ENCODE measurements at places on chromosomes 5 and 9.

DNA sequence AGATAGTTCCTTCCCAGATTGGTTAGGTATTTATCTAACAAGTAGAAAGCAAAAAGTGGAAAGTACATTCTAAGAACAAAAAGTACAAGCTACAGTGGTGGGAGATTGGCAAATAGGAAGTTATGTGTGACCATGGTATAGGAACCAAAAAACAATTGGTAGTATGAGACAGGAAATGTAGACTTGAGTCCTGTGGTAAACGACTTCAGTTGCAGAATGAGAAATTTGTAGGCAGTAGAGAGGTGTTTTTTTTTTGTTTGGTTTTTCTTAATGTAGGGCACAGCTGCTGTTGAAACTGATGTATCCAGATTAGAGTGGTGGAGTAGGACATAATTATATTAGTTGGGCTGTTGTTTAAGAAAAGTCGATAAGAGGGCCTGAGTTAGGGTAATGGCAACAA lies 72.0 kb downstream of the CCNH start:
- DNase-seq = no peak

DNA sequence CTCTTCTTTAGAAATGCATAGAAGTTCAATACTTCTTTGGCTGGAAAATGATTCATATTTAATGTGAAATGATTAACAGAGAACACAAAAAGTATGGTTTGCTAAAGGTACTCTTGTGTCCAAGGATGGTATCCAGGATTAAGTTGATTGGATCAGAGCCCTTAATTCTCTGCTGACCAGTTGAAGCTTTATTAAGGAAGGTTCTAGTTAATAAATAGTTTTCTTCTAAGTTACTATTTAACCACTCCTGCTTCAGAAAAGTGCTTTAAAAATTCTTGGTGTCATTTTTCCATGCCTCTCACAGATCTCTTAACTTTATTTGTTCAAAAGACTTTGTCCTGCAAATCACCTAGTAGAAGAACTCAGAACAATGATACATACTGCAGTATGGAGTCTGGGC lies 134.3 kb downstream of the MEF2C start:
- DNase-seq = no peak

DNA sequence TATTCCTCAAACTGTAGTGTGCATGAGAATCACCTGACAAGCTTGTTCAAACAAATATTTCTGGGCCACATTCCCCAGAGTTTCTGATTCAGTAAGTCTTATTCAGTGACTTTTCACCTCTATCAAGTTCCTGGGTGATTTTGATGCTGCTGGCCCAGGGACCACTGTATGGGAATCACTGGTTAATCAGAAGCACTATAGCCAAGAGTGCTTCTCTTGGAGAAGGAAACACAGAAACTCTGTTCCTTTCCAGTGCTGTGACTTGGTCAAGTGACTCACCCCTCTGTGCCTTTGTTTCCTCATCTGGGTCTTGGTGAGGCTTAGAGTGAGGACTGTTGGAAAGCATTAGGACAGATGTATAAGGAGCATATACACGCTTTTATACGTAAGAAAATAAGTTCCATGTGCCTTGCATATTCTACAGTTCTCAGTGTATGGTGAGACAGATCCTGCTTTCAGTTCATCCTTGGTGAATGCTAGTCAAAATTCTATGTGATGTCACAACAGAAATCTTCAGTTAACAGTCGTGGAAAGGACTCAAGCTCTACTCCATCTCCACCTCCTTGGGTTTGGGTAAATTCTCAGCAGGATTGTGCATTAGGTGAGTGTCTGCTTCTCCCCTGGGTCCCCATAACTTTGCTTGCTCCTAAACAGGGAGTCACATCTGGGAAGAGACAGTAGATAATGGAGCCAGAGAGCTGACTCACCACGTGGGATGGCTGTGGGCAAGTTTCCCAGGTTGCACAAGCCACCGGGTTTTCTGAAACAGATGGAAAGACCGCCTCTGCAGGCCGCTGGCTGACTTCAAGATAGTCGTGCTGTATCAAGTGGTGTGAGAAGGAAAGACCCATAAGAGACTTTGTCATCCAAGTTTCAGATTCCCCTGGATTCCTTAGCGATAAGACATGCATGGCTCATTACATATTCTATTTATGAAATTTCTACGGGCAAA lies 117.0 kb downstream of the NXNL2 start:
- peak; percentile 89 for DNase-seq

GRCh38 chr9:1554081-1555035 lies 460.8 kb upstream of the SMARCA2 start:
- DNase-seq = no peak

DNA sequence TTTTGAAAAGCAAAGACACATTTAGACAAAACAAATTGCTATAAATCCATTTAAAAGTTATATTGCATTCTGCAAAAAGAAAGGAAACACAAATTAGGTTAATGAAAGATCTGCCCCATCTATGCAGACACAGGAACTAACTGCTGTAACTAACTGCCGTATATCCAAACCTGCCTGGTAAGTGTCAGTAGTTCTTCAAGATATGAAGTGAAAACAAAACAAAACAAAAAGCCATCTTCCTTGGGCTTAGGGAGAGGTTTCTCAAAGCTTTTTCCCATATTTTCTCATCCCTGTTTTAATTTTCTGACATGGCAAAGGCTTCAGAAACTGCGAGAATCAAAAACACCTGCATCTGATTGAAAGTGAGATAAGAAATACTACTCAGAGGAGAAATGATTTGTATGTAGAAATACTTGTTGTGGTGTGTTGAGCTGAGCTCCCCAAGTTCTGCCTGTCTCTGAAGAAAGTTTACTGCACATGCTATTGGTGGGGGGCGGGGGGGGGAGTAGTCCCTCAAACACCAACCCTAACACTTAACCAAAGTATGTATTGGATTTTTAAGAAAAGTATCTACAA lies 750.5 kb downstream of the PTPRD start:
- DNase-seq = no peak

DNA sequence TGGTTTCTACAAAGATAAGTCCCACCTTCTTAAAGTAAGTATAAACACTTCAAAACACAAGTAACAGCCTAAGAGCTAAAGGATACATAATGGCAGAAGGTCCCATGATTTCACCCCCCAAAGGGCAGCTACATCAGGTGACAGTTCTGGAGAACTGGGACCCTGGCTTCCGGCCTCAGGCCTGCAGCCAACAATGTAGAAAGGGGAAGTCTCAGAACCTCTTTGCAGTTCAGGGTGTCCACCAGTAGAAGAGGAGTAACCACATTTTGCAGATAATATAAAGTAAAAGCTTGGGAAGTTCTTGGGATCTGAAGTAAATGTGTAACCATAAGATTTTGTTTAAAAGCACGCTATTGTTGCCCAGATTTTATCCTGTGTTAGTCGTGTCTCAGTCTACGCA lies 267.4 kb upstream of the VLDLR start:
- no peak for DNase-seq

DNA sequence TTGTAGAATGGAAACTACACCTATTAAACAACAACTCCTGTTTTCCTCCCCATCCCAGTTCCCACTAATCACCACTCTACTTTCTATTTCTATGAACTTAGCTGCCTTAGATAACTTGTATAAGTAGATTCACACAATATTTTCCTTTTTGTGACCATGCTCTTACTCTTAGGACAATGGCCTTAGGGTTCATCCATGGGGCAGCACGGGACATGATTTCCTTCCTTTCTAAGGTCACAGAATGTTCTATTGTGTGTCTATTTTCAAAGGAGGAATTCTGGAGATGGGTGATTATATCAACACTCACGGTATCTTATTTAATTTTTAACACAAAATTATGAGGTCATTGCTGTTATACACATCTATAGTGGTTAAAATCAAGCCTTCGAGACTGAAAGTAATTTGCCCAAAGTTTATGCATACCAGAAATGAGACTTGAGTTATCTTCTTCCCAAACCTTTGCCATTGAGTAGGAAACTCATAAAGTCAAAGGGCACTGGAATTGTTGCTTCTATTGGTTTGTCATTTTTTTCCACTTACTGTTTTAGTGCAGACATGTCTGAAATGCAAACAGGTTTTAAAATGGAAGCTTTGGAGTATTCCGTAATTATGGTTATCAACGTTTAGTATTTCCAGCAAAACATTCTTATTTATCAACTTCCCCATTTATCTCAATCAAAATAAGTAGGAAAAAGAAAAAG lies 23.6 kb downstream of the CTSL start:
- DNase-seq = no peak

DNA sequence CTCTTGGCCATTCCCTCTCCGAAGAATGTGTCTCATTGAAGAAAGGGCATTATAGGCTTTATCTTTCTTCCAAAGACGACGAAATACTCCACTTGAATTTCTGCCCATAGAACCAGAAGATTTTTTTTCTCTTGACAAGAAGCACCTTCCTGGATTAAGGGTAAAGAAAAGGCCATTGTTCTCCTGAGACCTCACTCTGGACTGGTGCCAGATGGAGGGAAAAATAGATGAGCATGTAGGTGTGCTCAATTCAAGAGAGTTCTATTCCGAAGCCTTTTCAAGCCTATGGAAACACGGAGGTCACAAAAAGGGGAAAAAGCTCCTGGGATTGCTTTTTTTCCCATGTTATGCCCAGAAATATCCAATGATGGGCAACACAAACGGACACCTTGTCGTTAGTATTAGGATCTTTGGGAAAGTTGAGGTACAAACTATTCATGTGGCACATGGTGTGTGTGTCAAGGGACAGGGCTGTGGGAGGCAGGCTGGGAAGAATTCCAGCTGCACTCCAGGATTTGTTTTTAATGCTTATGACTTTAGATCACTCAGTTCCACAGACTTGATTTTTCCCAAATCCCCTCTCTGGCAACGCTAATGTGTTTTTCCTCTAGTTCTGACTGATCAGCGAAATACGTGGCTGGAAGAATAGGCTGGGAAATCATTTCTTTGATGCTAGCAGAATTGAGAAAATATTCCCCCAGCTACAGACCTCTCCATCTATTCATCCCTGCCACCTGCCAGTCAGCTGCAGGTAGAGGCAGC lies 89.9 kb downstream of the SIL1 start:
- DNase-seq = no peak

GRCh38 chr9:74724317-74724716 lies 163.4 kb downstream of the TRPM6 start:
- DNase-seq = no peak

DNA sequence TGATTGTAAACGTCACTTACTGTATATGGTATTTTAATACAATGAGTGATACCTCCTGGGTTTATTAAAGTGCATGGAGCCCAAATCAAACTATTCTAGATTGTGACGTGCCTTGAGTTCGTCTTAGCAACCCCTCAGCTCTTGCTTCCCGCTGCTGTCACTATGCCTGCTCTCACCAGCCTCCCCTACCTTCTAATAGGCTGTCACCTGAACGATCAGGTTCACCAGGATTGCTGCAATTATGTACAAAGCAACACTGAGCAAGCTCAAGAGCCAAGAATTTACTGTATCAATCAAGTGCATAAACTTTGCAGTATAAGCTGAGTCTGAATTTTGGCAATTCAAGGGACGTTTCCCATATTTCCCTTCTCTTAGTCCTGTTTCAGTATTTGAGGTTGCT lies 3.0 kb downstream of the LECT2 start:
- no peak for DNase-seq

DNA sequence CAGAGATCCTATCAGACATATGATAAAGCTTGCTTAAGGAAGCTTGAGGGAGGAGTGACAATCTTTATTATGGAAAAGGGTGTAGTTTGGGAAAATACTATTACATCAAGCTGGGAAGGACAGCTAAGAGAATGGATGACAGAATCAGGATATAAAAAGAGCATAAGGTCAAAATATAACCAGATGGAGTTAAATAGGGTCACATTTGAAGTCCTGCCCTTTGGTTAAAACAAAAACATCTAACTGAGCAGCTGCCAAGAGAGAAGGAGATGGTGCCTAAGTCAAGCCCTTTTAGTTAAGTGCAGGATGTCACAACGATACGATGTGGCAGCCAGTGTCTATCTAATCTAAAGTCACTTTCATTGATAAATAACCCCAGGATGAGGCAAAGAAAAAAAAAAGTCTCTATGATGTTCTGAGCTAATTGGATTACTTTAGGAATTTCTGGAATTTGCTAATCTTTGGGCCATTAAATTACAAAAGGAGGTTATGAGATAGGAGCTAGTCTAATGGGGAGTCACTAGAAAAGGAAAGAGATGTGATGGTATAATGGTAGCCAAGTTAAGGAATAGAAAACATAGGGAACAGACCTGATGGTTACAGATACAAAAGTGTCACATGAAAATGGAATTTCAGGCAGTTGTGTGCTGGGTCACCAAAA lies 365.2 kb downstream of the PDE4D start:
- DNase-seq = no peak

DNA sequence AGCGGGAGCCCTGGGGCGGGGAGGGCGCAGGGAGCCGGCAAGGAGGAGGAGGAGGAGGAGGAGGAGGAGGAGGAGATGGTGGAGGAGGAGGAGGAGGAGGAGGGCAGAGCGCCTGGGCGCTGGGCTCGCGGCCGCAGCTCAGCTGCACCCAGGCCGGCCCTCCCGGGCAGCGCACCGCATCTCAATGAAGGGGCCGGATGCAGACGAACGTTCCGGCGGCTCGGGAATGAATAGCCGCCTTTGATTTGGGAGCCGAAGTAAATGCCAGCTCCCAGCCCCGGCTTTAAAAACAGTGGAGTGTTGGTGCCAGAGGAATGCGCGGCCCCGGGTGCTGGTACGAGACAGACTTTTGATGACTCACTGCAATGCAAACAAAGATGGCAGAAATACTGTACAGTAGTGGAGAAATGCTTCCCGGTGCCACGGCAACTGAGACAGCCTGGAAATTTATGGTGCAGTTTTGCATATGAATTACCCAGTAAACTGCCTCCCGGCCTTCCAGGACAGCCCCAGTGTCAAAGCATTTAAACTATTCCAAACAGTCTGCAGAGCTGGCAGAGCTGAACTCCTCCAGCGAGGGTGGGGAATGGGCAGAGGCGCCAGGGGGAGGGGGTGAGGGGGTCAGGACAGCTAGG lies 43.1 kb downstream of the NACC2 start:
- peak; percentile 67 for DNase-seq

- no peak for DNase-seq
These were observed 9.5 kb upstream of the SFXN1 start for GRCh38 chr5:175468892-175469291.

DNA sequence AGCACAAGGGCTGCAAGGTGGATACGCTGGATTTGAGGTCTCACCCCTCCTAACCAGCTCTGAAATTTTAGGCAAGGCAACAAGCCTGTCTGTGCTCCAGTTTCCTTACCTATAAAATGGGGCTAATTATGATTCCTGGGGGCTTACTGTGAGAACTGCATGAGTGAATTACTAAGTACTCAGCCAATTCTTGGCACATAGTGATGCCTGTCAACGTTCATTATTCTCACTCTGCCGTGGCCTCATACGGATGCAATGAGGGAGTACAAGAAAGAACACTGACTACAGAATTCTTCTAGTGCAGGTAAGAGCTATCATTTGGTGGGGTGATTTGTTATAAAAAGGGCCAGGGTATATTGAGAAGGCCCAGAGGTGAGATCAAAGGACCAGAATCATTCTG lies 16.7 kb downstream of the TNFSF8 start:
- no peak for DNase-seq

Data from left ventricle myocardium superior (tissue), 1 donor.